Hematopoietic multipotent progenitor cell treated with erythropoietin and hydrocortisone succinate and interleukin-3 and kit ligand, for 8 days (in vitro differentiated cells): ENCODE measurements at places on chromosomes 13 and 19.

DNA sequence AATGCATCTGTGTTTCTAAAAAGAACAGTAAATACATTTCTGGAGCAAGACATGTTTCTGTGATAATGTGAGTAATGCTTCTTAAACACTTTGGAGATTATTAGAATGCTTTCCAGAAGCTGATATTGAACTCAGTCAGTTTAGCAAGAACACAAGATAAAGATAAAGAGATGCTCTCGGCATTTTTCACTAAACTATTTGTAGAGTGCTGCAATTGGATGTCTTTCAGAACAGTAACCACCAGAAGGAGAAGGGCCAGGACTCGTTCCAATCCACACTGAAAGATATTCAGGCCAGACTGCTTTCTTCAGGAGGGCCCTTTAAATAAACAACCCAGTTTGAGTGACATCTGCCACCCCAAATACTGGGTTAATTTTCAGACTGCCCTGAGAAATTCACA lies 456.0 kb downstream of the TBC1D4 start:
- DNase-seq, result no peak

GRCh38 chr19:18208098-18208951 lies 4.5 kb upstream of the RAB3A start:
- DNase-seq, result peak; percentile 16

- no peak for DNase-seq
These were observed 404.4 kb downstream of the SPRY2 start for GRCh38 chr13:79936368-79937136.

- no peak for DNase-seq
These were observed 632 bp downstream of the MARK4 start for GRCh38 chr19:45251452-45252354.

DNA sequence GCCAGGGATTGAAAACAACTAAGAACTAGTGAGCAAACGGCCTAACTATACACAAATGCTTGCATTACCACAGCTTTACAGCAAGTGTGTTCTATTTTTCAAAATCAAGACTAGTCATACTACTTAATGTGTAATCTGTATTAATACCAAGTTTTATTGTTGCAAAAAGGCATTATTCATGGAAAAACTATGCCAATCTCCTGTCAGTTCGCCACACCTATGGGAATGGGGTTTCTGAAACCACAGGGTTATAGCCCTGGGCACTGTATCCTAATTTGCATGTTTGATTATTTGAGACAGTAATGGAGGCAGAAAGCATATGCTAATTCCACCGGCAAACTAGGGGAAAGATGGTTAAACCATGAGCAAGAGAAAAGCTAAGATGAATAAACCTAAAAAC lies 14.3 kb downstream of the GAS6 start:
- DNase-seq, result no peak

GRCh38 chr19:46892252-46893179 lies 31.7 kb downstream of the ARHGAP35 start:
- no peak for DNase-seq

DNA sequence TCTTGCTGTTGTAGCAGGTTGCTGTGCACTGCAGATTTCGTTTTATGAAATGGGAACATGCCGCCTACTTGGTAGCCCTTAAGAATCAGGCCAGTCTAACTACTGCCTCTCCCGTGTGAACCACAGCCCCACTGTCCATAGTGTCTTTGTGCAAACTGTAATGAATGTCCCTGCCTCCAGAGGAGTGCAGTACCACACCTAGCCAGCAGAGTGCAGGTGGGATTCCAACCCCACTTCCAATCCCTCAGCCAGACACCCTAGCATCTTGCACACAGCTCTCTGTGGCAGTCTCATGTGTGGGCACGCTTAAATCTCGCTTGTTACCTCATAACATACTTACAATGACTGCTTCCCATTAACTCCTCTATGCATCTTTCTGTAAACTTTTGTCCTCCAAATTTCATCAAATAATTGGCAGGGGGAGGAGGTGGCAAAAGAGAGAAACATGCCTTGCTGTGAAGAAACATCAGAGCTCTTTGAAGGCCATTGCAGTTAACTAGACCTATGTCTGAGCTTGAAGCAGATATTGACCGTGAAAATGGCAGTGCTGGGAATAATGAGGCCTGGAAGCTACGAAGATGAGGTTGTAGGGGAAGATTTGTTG lies 47.2 kb downstream of the ZAR1L start:
- DNase-seq, result peak; percentile 31

- no peak for DNase-seq
These were observed 5.3 kb downstream of the SIGLECL1 start for GRCh38 chr19:51256155-51256625.

DNA sequence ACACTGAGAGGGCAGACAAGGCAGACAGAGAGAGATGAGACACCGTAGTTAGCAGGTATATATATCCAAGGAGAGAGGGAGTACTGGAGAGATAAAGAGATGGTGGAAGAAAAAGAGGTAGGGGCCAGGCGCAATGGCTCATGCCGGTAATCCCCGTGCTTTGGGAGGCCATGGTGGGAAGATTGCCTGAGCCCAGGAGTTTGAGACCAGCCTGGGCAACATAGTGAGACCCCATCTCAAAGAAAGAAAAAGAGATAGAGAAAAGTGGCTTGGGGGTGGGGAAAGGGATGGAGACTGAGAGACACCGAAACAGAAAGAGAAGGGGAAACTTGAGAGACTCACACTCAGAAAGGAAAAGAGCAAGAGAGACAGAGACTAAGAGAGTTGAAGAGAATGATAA lies 2.5 kb downstream of the RAB4B start:
- DNase-seq, result no peak

GRCh38 chr13:77599351-77599750 lies 63.8 kb downstream of the SCEL start:
- DNase-seq, result no peak

DNA sequence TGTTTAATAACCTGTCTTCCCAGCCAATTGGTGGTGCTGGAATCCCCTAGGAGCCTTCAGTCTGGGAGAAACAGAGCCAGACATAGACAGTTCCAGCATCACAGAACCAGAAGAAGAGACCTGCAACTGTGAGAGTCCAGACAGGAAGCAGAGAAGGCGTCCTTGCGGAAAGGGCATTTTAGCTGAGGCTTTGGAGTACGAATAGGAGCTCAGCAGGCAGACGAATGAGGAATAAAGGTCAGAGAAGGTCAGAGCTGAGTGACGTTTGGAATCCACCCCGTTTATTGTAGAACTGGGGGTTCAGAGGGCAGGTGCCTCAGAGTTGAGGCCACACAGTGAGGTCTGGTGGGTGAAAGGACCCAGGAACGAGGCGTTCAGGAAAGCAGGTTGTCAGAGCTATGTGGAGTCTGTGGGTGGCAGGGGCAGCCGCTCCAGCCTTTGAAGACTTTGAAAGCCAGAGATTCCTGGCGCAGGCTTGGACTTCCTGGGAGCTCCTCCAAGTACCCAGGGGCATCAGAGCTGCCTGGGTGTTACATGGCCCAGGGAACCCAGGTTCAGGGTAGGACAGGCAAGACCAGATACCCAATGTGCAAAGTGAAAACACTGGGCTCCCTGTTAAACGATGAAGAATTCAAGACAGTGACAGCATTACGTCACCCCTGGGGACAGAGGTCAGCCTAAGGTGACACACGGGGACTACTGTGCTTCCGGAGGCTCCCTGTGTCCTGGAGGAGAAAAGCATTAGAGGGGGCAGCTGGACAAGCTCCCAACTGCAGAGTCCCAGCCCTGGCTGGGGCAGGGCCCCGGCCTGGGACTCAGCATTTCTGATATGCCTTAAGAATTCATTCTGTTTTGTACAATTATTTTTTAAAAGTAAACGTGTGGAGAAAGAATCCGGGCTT lies 5.5 kb downstream of the ARRDC2 start:
- DNase-seq, result no peak
